ENCODE measurements at places on chromosomes 6 and 20.

- DNase-seq = no peak
Observed at GRCh38 chr6:112307707-112308106, 39.4 kb upstream of the RFPL4B start.

- DNase-seq = no peak
Observed at GRCh38 chr6:4564801-4565271, 211.4 kb upstream of the CDYL start.

DNA sequence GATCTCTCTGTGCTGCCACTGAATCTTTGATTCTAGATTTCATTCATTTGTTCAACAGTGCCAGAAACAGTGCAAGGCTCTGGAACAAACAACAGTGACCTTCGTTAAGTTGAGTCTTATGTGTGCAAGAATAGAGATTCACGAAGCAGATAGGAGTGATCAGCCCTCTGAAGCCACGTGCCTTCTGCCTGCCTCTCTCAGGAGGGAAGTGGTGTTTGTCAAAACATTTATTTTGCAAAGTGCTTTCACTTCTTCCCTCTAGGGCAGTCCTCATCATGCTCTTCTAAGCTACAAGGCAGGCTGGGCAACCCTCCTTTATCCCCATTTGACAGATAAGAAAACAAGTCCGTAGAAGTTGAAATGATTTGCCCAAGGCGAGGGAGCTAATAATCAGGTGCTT is 204.3 kb downstream of the TFAP2C start:
- DNase-seq = no peak

DNA sequence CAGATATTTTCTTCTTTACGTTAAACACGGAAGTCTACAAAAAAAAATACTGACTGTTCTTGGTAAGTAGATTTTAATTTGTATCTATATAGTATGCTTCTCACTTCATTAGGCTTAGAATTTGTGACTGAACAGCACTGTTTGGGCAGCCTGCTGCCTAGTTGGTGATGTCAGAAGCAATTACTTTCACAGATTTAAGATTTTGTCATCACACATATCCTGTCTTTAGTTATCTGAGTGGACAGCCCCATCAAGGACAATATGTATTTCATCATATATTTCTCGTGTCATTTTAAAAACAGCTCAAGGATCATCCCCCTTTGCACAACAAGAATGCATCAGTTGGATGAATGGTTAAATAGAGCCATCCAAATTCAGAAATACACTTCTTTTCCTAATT is 338.4 kb upstream of the CITED2 start:
- DNase-seq = no peak

- no peak for DNase-seq
Observed at GRCh38 chr6:120056085-120056484, 706.5 kb upstream of the MAN1A1 start.

DNA sequence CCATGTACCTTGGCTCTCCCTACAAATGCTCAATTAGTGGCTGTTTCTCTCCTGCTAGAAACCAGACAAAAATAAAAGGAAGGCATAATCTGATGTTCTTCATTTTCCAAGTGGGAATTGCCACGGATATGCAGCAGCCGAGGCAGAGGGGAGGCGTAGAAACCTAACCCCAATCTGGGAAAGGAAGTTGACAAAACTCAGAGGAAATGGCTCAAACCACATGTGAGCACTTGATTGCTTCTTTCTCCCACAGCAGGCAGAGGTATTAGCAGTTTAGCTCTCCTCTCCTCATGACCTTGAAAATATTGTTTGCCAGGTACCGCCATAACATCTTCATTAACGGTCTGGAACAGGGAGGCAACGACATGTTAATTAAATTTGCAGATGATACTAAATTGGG is 3.8 kb upstream of the MLN start:
- DNase-seq = no peak

DNA sequence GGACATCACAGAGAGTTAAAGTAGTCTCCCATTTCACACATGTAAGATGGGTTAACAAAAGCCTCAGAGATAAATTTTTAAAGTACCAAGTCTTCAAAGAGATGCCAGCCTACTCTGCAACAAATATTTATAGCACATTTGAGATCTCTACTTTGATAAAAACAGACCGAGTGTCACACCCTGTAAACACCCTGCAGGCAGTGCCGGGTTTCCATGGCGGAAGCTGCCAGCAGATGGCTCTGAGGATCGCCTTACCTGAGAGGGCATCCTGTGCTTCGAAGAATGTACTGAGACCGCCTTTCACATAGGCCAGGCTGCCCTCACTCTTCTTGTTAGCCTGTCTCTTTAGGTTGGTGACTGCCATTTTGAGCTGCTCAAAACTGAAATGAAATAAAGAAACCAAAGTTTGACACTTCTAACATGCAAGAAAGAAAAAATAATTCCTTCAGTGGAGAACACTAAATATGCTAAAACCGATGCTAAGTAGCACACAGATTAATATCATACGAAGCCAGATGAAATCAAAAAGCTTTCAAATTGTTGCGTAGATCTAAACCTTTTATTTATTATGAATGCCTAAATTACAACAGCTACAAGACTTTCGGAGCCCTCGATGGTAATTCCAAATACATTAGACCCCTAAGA is 39.3 kb downstream of the HUS1B start:
- DNase-seq = no peak

GRCh38 chr20:7503501-7503900 is 436.8 kb downstream of the HAO1 start:
- no peak for DNase-seq

GRCh38 chr6:105326833-105327770 is 75.8 kb downstream of the PREP start:
- no peak for DNase-seq

GRCh38 chr6:121839896-121840295 is 404.4 kb downstream of the GJA1 start:
- DNase-seq = no peak

- no peak for DNase-seq
Observed at GRCh38 chr20:25738198-25738597, 41.5 kb upstream of the ZNF337 start.

DNA sequence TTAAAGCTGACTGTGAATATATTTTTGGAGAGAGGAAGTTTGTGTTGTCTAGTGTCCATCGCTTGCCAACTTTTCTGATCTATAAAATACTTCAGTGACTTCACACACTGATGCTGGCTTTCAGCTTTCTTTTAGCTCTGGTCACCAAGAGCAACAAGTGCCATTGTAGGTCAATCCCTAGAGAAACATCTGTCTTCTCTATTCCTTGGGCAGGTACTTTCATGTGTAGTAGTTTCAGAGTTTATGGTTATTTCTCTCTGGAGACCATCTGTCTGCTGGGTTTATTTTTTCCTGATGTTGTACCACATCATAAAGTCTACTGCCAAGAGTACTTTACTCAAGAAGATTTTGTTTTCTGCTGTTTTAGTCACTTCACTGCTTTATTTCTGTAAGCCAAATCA is 249.9 kb downstream of the KHDC1L start:
- no peak for DNase-seq

DNA sequence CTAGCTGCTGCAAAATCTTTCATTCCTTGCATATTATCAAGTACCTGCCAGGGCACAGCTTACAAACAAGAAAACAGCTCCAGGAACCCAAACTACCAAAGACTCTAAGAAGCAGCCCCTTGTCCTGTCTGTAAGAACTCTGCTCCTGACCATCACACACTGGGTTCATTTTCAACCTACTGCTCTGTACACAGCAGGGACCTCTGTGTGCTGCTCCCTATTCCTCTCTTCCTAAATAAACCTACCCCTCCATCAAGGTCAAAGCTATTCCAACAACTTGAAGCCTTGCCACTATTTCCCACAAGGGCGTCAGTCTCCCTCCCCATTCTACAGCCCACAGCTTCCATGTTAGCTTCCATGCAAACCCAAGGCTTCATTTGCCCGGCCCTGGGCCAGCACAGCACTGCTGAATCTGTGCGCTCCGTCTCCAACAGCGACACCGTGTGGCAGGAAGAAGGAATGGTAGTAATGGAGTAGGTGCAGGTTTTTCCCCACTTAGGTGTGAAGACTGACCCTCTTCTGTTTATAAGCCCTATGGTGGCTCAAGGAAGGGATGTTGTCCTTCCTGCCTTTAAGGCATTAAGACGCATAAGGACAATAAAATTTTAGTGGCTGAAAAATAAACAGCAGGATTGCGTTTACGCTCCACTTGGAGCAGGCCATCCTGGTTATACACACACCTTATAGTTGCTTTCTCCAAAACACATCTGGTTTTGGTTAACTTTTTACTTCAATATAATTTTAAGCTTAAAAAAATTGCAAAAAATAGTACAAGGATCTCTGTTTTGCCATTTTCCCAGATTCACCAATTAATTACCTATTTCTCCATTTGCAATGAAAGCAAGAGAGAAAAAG is 115.2 kb upstream of the NXT1 start:
- DNase-seq = no peak

DNA sequence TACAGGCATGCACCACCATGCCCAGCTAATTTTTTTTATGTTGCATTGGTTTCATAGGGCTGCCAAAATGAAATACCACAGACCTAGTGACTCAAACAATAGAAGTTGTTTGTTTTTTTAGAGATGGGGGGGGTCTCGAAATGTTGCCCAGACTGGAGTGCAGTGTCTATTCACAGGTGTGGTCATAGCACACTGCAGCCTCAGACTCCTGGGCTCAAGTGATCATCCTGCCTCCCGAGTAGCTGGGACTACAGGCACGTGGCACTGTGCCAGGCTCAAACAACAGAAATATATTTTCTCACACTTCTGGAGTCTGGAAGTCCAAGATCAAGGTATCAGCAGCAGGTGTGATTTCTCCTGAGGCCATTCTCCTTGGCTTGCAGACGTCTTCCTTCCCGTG is 6.6 kb upstream of the SLC16A10 start:
- no peak for DNase-seq

DNA sequence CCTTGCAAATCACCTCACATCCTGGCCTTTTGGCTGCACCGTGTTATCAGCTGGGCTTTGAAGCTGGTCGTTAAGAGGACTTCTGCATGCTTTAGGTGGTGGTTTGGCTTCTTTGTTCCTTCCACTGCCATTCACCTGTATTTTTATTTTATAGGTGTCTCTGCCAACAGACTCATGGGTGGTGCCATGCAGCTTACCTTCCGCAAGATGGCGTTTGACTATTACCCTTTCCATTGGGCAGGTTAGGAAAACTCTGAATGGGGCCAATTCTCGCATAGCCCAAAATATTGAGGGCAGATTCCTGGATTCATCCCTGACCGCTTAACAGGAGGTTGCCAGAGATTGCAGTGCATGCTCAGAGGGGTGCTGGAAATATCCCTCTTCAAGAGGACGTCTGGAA is 32.4 kb downstream of the TAF11 start:
- DNase-seq = no peak

DNA sequence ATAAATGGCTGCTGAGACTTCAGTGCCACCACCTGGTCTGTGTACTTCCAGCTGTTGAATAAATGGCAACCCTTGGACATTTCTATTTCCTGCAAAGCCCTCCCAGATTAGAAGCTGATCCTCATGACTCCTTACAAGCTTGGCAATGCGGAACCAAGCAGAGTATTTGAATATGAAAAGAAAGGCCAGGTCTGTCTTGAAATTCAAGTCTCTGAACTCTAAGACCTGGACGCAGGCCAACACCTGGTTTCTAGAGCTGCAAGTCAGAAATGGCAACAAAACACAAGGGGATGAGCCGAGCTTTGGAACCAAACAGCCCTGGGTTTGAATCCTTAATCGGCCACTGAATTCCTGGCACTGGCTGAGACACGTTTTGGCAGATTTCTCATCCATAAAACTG is 353.4 kb downstream of the PTPRT start:
- no peak for DNase-seq

- no peak for DNase-seq
Observed at GRCh38 chr6:121439475-121439874, 4.0 kb downstream of the GJA1 start.

- DNase-seq = no peak
Observed at GRCh38 chr20:46850416-46850815, 44.2 kb upstream of the EYA2 start.

DNA sequence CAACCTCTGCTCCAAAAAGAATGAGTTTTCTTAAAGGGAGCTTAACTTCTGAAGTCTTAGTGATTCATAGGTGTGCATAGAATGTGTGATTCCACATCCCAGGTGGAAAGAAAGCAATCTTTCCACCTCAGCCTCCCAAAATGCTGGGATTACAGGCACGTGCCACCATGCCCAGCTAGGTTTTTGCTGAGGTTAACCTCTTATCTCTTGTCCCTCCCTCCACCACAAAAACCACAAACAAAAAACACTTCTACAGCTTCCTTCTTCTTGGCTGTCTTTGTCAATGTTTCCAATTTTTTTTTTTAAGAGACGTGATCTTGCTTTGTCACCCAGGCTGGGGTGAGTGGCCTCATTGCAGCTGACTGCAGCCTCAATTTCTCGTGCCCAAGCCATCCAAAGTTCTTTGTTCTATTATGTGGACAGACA is 8.1 kb upstream of the CSE1L start:
- DNase-seq = no peak

- DNase-seq = no peak
Observed at GRCh38 chr20:63503524-63503923, 4.6 kb upstream of the EEF1A2 start.

GRCh38 chr6:6683969-6684833 is 95.7 kb downstream of the LY86 start:
- DNase-seq = no peak

DNA sequence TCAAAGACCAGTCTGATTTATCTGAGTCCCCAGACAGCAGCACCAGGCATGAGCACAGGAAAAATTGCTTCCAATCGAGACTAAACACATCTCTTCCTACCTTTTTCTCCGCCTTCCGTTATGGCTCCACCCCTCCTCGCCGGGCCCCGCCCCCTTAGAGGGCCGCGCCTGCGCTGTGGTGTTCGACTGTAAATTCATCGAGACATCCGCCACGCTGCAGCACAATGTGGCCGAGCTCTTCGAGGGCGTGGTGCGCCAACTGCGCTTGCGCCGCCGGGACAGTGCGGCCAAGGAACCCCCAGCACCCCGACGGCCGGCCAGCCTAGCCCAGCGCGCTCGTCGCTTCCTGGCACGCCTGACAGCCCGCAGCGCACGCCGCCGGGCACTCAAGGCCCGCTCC is 8.9 kb downstream of the REM1 start:
- DNase-seq = no peak

DNA sequence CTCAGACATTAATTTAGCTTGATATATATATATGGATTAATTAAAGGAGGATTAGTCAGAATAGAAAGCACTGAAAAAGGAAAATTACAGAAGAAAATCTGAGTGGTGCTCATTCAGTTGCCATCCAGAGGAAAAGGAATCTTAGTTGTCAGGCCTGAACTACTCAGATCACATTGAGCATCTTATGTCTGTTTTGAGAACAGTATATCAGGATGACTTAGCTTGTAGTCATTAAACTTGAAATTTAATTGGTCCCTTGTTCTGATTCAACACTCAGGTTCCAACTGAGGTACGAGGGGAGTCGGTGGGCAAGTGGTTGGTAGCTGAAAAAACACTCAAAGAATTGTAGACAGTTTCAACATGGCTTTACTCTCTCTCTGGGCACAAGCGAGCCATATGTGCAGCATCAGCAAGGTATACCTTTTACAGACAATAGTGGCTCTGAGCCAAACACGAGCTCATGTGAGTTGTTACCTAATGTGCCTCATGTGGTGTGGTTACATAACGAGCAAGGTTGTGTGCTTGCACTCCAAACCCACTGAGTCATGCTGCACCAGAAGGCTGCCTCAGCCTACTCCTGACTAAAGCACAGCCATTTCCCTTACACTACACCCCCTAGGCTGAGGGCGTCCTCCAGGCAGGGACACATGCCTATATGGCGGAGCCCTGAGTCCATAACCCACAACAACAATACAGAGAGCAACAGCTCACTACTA is 73.0 kb upstream of the HMGN3 start:
- DNase-seq = no peak

GRCh38 chr6:5004373-5005037 is 668 bp upstream of the RPP40 start:
- no peak for DNase-seq

GRCh38 chr6:31490115-31490873 is 7.7 kb upstream of the MICB start:
- DNase-seq = no peak

GRCh38 chr20:5674176-5674660 is 76.0 kb upstream of the SHLD1 start:
- no peak for DNase-seq

All from cerebellar nuclear complex (tissue), 1 donor.